SW 1271 (cell line): ENCODE measurements at places on chromosomes 2 and 18.

- no peak for DNase-seq
Measured at GRCh38 chr2:135740206-135740605, 1.4 kb upstream of the UBXN4 start.

GRCh38 chr18:61948281-61948741, 55.5 kb upstream of the RNF152 start:
- DNase-seq, result no peak

DNA sequence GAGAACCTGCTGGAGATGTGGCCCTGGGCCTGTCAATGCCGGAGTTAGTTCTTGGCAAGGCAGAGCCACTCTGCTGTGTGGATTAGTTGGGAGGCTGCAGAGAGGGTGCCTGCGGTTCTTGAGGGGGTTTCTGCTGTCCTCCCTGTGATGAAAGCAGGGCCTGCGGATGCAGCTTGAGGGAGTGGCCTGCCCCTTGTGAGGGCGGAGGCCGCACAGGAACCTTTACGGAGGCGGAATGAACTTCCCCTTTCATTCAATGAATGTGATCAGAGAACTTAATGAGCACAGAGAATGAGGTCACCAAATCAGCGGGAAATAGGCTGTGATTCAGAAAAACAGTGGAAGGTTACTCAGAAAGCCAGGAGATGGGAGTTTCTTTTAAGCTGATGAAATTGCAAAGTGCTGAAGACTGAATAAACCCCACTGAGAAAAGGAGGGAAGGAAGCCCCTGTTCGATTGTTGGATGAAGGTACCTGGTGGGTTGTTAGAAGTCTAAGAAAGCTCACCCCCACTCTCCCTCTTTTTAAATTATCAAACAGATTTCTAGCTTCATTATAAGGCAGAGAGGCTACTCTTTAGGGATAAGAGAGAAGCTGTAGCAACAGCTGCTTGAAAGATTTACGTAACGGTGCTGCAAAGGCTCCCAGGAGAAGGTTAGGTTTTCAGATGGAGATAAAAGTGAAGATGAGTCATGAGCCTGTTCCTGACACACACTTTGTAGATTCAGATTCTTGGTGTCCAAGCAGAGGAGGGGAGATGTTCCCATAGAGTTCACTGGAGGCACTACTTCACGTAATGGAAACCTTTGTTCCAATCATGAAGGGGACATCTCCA, 47.4 kb downstream of the VWA3B start:
- no peak for DNase-seq

GRCh38 chr2:3586220-3586619, 8.7 kb upstream of the COLEC11 start:
- no peak for DNase-seq

DNA sequence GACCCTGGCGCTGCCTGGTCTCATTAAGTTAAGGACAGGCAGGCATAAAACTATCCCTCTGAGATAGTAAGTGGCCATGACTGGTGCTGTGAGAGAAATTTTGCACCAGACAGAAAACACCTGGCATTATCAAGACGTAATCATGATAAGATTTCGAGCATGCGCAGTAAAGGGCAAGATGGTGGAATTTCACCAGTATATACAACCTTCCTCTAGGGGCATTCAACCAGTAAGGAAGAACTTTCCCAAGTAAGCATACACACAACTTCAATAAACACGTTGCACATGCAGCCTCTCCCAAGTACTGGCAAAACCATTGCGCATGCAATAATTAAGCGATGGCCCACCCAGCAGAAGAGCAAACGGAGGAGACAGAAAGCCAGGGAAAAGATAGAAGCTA, 1376.4 kb upstream of the CRIM1 start:
- no peak for DNase-seq

DNA sequence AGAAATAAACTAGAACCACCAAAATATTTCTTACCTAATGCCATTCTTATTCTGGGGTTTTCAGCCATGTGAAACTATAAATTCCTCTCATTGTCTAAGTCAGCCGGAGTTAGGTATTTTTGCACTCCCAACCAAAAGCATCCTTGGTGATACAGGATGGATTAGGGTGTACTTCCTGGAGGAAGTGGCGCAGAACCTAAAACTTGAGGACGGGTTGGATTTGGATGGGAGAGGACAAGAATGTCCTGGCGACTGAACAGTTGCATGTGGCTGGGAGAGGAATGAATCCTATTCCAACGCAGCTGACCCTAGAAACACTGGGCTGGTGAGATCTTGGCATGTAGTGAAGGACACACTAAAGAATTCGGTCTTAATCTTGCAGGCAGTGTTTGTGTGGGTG, 58.5 kb downstream of the E2F6 start:
- no peak for DNase-seq

- DNase-seq, result no peak
Measured at GRCh38 chr18:43830303-43830702, 553.0 kb upstream of the SYT4 start.

- no peak for DNase-seq
Measured at GRCh38 chr2:37753758-37754157, 82.3 kb upstream of the CDC42EP3 start.

GRCh38 chr2:171158790-171159371, 1.8 kb downstream of the TLK1 start:
- no peak for DNase-seq

DNA sequence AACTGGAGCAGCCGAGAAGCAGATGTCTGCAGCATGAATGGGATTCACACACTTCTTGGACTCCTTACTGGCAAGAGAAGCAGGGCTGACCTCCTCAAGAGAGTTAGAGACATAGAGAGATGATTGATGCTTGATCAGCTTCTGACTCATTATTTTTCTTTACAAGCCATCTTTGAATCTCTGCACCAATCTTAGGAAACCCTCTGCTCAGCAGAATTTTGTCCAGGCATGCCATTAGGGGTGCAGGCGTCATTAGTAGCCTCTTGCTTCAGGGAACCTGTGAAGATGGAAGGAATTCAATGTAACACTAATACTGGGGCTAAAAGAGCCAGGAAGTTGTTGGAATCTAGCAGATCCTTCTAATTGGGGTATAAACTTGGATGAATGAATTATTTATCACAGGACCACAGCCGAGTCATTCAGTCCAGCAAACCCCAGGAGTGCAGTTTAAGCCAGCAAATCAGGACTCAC, 151.8 kb downstream of the MGAT5 start:
- DNase-seq, result no peak

GRCh38 chr18:69980982-69981804, 33.5 kb upstream of the CD226 start:
- no peak for DNase-seq

GRCh38 chr18:9177031-9177430, 40.5 kb downstream of the ANKRD12 start:
- DNase-seq, result no peak

DNA sequence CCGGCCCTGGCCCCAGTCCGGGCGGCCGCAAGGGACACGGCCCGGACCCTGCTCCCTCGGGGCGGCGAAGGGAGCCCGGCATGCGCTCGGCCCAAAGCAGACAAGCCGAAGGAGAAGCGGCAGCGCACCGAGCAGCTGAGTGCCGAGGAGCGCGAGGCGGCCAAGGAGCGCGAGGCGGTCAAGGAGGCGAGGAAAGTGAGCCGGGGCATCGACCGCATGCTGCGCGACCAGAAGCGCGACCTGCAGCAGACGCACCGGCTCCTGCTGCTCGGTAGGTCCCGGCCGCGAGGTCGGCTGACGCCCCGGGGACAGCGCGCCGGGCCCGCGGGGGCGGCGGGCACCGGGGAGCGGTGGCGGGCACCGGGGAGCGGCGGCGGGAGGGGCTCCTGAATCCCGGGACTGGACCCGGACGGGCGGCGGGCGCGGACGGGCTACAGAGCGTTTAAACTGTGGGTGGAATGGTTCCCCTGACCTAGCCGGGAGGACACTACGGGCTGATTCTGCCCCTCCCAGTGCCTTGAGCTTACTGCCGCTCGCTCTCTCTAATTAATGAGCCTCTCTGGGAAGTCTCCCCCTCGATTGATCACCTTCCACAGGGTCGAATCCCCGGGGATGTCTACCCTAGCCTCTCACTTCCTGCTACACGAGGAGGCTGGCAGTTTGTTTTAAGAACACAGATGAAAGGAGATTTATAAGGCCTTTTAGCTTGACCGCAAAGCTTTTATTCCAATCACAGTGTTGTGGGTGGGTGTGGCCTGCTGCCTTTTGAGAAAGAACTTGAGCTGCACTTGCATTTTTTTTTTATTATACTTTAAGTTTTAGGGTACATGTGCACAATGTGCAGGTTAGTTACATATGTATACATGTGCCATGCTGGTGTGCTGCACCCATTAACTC, 853 bp downstream of the GNAL start:
- DNase-seq, result peak; percentile 2

- no peak for DNase-seq
Measured at GRCh38 chr2:197993830-197994229, 189.4 kb downstream of the PLCL1 start.

GRCh38 chr2:240987588-240987987, 10.8 kb upstream of the SNED1 start:
- DNase-seq, result no peak

- no peak for DNase-seq
Measured at GRCh38 chr2:129957891-129958290, 21.6 kb upstream of the RAB6C start.

GRCh38 chr2:105756435-105756834, 11.7 kb downstream of the NCK2 start:
- no peak for DNase-seq

DNA sequence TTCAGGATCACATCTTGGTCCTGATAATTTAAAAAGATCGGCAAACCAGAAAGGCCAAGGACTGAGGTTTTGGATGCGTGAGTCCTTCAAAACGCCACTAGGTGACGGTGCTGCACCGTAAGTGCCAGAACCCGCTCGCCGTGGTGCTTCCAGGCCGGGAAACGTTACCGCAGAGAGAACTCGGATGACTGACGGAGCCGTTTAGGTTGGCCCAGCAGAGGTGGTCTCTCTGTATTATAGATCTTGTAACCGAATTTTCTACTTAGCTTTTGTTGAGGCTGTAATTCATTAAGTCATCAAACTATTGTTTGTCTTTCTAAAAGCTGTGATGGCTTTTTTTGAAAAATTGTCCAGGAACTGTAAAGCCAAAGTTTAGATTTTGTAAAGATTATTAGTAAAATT, 39.8 kb upstream of the ADCYAP1 start:
- peak; percentile 46 for DNase-seq

DNA sequence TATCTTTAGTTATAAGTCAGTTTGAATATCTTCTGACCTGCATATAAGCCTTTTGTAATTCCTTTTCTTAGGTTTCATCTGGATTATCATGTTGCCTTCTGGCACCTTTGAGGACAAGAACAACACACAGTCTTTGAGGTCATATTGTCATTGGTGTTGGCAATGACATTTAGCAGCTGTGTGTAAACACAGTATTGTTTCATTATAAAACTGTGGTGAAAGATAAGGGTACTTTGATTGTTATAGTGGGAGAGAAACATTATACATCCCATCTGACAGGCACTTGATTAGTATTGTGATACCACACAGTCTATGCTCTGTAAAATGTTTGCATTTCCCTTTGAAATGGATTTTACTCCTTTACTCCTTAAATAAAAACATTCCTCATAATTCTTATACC, 313.5 kb downstream of the RPRM start:
- no peak for DNase-seq

GRCh38 chr2:17606851-17607250, 66.4 kb downstream of the VSNL1 start:
- no peak for DNase-seq

- no peak for DNase-seq
Measured at GRCh38 chr2:26621469-26622199, 19.5 kb downstream of the CIB4 start.

- DNase-seq, result no peak
Measured at GRCh38 chr18:51751901-51752300, 554.4 kb upstream of the MEX3C start.

GRCh38 chr2:62409442-62409841, 96.6 kb downstream of the TMEM17 start:
- no peak for DNase-seq

DNA sequence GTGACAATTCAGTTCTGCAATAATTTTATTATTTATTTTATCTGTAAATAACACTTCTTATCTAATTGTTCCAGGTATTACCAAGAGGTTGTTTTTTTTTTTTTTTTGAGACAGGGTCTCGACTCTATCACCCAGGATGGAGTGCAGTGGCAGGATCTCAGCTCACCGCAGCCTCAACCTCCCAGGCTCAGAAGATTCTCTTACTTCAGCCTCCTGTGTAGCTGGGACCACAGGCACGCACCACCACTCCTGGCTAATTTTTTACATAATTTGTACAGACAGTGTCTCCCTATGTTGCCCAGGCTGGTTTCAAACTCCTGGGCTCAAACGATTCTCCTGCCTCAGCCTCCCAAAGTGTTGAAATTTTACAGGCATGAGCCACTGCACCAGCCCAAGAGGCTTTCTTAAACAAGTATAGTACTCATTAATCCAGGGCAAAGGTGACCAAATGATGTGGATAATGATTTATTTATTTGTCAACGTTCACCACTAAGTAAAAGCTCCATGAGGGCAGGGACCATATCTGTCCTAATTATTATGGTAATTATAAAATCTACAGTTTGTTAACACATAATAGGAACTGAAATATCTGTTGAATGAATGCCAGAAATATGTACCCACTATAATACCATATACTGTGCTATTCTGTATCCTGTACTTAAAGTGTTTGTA, 12.0 kb downstream of the STK17B start:
- DNase-seq, result no peak

DNA sequence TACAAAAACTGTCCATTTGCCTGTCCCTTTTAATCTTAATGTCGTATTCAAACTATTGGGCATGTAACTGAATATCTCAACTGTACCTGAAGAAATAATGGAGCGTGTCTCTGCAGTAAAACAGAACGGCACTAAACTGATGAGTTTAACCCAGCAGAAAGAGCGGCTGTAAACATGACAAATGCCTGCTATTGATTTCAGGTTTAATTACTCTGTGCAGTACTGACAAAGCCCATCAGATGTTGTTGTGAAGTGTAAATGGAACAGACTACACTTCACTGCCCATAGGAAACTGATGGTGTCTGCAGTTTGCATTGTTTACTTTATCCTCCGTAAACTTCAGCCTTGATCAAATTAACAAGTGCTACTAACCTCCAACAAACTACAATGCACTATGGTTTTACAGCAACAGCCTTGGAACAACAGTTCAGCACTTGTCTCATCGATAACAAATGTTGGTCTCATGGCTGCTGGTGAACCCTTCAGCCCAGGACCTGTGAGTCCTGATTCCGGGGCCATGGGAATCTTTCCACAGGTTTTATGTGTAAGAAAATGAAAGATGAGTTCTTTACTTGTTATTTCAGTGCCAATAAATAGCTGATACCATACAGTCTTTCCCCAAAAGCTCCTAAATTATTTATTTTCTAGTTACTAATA, 316.5 kb downstream of the CCDC178 start:
- DNase-seq, result no peak
